Activated CD4-positive, CD25-positive, alpha-beta regulatory T cell (primary cell): ENCODE measurements at places on chromosomes 6 and 20.
A peak's percentile ranks its signal among the peaks of the same experiment; 100 is the strongest.

- DNase-seq, result no peak
These were observed 7.7 kb upstream of the NKAIN4 start for GRCh38 chr20:63261795-63262528.

DNA sequence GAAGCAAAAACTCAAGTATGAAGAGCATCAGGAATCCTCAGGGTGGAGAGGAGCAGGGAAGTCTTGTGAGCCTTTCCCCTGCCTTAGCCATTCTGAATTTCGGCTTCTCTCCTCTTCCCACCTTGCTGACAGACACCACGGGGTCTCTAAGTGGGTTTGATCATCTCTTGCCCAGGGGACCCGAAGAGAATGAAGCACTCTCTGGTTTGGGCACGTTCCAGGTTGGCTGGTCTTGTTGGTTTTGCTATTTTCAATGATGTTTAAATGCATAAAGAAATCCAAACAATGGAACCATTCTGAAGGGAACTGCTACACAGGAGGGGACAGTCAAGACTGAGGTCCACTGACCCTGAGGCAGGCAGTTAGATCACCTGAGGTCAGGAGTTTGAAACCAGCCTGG, 131.7 kb downstream of the PXDC1 start:
- DNase-seq, result no peak

DNA sequence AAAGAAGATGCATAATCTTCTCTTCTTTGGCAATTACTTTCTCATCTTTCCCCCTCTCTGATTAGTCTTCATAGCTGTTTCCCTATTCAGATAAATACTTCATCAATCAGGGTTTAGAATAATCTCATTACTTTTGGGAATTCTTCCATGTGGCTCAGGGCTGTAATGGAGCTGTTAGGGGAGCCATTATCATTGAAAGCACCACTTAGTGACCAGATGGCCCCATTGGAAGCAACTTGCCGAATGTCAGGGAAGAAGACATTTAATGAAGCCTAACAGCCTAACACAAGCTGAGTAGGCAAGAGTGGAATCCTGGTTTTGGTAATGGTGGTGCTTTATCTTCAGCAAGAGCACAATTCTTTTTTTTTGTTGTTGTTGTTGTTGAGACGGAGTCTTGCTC, 45.0 kb downstream of the TIAM2 start:
- DNase-seq, result no peak

- DNase-seq, result no peak
These were observed 47.5 kb downstream of the RNASET2 start for GRCh38 chr6:166908811-166909210.

DNA sequence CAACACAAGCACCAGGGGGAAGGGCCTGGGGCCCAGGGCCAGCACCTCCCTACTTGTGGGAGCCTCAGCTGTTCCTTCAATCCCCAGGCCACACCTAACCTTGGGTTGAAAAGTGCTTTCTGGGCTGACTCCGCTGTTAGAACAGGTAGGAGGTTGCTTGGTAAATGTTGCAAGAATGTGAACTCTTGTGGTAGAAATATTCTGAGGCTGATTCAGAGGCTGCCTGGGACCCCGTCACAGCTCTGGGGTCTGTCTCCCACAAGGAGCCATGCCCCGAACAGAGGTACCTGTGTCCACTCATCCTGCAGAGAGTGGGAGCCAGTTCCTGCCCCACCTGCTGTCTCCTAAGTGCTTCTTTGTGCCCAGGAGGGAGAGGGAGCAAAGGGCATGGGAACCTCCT, 14.4 kb upstream of the MAS1L start:
- no peak for DNase-seq

GRCh38 chr6:107847844-107848802, 24.0 kb upstream of the SCML4 start:
- DNase-seq, result peak; percentile 49

GRCh38 chr6:73481969-73482368, 20.4 kb downstream of the MTO1 start:
- no peak for DNase-seq

DNA sequence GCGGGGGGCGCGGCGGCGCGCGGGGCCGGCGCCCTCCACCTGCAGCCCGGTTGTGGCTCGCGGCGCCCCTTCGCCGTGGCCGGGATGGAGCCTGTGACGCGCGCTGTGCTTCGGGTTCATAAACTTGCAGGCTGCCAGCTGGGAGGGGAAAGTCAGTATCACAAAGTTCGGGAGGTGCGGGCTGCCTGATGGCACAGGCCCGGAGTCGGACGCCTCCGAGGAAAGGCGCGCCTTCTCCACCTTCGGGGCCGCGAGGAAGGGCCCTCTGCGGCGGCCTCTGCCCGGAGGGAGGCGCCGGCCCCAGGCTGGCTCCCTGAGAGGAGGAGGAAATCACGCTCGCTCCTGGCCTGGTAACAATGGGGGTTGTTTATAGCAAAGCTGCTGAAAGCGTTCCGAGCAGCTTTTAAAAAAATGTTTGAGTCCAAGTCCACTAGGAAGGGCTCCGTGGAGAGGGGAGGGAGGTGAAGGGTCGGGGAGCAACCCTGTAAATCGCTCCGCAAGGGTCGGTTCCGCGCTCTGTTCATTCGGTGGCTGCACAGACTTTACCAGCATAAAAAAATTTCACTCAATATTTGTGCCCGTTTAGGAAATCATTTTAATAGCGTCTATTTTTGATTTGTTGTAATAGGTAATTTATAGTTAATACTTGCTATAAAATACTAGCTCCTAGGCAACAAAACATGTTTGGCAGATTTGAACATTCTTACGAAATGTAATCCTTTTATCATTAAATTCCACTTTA, 1.0 kb downstream of the AFDN start:
- no peak for DNase-seq

DNA sequence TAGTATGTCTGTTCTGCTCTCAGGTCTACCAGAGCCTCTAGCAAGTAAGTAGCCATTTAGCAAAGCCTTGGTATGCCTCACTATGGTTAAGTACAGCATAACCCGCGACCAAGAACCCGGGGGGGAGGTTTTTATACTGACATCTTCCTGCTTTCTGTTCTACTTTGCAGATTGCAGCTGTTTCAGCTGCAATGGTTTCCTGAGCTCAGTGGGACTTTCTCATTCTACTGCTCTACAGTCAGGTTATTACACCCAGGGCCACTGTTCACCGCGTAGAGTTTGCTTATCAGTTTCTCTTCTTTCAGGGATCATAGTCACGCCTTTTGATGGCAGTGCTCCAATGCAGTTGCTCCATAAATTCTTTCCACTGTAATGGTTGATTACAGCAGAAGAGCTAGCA, 631.3 kb downstream of the TFAP2A start:
- DNase-seq, result no peak

- DNase-seq, result no peak
These were observed 93.6 kb downstream of the TMEM242 start for GRCh38 chr6:157229713-157230112.

DNA sequence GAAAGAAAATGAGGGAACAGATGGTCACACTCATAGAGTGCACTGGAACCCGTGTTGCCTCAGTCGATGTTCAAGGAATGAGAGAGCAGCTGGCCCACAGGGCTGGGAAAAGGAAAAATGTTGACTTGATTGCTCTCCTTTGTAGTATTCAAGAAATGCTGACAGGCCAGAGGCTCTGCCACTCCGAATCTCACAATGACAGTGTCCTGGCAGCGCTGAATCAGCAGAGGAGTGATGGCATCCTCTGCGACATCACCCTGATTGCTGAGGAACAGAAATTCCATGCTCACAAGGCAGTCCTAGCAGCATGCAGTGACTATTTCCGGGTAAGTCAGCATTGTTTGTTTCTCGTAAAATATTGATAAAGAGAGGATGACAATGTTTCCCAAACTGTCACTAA, 51.3 kb downstream of the KLHL32 start:
- no peak for DNase-seq

- DNase-seq, result no peak
These were observed 206.6 kb downstream of the TFAP2B start for GRCh38 chr6:51025082-51025777.

DNA sequence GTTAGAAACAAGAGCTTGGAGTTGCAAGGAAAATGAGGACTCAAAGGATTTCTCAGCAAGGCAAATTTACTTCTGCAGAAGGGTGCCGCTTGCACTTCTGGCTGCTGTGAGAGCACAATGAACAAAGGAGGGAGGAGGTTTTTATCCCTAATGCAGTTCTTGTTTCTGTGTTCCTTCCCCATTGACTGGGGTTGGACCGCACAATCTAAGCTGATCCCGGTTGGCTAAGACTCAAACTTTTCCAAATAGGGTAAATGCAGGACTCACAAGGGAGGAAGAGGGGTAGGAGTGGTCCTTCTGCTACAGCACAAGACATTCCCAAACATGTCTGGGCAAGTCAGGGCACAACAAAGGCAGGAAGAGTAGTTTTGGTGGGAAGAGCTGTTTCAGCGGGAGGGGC, 249.6 kb upstream of the MOCS1 start:
- DNase-seq, result no peak

DNA sequence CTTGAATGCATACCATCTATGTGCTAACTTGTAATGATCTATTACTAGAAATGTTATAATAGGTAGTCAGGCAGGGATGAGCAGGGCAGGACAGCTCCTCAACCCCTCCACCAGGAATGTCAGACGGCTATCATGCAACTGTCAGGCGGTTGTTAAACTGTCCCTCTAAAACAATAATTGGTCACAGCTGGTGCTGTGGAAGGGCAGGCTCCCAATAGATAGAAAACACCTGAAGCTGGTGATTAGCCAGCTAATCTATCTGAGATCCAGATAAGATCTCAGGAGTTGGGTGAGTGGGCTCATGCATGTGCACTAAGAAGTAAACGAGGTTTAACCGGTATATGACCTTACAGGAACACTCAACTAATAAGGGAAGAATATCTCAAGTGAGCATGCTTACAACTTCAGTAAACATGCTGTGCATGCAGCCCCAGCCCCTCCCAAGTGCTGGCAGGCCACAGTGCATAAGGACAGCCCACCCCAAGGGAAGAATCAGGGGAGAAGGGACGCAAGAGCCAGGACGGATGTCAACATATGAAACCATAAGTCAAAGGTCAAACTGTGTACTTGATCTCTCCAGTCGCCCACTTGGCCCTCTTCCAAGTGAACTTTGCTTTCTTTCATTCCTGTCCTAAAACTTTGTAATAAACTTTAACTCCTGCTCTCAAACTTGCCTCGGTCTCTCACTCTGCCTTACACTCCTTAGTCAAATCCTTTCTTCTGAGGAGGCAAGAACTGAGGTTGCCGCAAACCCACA, 566.2 kb upstream of the NRSN1 start:
- no peak for DNase-seq

- DNase-seq, result no peak
These were observed at the start of gene SPDEF for GRCh38 chr6:34556031-34556471. SPDEF (minus strand) TSS chr6:34556329; CDS start chr6:34544455, 11,874 bp downstream.

- DNase-seq, result no peak
These were observed 100.5 kb downstream of the TFAP2A start for GRCh38 chr6:10314163-10314955.

DNA sequence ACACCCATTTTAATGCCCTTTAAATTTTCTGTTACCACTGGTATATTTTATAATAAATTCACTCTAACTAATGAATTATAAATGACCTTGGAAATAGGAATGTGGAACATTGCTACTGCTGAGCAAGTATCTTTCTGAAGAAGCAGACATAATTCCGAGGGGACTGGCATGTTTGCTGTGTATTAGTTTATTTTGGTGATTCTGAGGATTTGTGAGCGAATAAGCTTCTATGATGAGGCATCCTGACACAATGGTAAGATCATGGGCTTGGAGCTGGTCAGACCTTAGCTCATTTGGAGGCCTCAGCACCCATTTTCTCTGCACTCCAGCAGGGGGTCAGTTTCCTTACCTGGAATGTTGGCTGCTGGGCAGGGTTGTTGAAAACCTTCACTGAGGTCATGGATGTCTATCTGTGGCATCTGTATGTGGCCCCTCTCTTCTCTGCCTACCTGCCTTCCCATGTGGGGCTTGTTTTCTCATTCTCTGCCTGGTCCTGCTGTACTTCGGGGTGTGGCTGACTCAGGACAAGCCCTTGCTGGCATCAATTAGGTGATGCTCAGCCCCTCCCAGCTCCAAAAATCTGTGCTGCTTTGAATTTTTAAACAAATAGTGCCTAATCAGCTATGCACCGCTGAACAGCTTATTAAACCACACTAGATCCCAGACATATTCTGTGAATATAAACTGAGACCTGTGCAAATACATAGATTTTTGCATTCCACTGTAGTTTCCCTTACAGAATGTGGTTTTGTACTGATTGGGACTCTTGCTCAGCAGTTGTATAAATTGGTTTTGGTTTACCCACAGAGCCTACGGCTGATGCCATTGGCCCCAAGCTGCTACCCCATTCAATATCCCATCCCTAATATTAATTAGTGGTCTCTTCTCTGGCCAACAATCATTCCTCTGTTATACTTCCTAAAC, 10.7 kb downstream of the ARID1B start:
- no peak for DNase-seq

DNA sequence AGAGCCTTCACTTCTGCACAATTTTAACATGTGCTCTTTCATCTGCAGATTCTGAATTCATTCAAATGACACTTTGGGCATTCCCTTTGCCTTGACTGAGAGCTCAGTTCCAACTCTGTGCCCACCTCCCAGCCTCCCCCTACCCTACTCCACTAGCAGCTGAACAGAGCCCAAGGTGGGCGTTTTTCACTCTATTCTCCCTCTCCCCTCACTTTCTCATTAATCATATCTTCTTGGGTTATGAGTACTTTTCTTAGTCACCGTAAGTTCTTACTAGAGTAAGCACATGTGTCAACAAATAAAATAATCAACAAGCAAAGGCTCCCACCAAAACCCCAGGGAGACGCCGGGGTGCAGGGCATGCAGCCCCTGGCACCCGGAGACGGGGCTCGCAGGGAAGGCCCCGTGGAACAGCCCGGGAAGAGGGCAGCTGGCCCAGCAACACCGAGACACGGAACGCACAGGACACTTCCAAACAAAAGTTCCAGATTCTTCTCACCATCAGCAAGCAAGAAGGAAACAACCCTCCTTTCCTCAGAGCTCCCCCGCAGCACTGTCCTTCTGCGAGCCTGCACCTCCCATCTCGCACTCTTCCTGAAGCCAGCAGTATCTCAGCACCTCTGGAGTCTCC, 34.1 kb downstream of the TAF4 start:
- no peak for DNase-seq

- no peak for DNase-seq
These were observed 106.3 kb upstream of the GJE1 start for GRCh38 chr6:142026471-142026870.

DNA sequence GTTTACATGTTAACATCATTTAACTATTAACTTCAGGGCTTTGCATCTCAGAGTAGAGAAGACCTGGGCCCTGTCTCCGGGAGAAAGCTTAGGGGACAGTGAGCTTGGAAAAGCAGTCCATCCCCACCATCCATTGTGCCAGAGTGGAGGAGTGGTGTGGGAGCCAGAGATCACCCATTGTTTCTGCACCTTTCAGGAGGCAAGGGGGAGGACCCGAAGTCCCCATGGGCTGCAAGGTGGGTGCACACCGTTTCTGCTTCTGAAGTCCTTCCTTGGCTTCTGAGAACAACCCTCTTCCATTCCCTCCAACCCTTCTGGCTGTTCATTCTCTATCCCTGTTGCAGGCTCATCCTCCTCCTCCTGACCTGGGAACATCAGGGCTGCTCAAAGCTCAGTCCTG, 4.0 kb upstream of the PPP1R3G start:
- no peak for DNase-seq
